Endothelial cell (in vitro differentiated cells): ENCODE measurements at places on chromosomes 13 and 19.

GRCh38 chr19:28039677-28040381 is 1173.1 kb downstream of the UQCRFS1 start:
- DNase-seq: no peak

GRCh38 chr13:109787135-109787954 is 962 bp upstream of the IRS2 start:
- DNase-seq: peak; percentile 40

DNA sequence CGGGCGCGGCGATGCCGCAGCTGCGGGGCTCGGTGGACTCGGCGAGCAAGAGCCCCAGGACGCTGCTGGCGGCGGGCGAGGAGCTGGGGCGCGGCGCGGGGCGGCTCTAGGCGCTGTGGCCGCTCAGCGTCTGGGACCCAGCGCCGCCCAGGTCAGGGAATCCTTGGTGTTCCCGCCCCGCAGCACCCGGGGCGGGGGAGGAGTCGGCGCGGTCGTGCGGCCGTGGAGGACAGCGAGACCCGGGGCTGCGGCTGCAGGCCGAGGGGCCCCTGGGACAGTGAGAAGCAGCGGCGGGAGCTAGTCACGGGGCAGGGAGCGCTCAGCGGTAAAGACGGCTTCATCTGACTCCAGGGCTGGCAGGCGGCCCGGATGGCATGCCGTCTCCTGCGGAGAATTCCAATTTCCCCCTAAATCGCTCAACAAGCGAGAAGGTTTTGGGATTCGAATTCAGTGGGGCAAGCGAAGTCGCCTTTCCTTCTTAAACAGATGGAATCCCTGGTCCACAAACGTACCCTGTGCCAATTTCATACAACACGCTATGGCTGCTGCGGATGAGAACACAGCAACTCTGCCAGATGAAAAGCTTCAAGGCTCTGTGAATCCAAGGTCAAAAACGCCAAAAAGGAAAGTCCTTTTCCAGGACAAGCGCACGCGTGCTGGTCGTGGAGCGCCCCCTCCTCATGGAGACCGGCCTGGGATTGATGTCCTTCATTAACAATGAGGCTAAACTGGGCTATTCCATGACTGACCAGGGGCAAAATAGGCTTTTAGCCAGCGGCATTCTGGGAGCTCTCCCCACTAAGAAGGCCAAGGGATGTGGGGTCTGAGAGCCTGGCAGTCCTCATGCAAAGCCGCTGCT is 4.2 kb upstream of the ZSCAN4 start:
- DNase-seq: peak; percentile 53

DNA sequence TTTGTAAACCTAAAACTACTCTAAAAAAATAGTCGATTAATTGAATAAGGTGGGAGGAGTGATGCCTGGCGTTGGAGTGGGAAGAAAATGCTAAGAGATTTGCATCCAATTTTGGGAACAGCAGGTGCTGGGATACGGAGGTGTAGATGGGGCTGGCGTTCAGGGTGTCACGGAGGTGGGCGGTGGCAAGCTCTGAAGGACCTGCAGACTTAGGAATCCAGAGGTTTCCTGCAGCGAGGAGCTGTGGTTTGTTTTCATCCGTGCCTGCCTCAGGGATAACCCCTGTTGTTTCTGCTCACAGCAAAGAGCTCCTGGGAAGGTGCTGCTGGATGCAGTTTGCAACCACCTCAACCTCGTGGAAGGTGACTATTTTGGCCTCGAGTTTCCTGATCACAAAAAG is 166.4 kb upstream of the RNF113B start:
- DNase-seq: no peak

DNA sequence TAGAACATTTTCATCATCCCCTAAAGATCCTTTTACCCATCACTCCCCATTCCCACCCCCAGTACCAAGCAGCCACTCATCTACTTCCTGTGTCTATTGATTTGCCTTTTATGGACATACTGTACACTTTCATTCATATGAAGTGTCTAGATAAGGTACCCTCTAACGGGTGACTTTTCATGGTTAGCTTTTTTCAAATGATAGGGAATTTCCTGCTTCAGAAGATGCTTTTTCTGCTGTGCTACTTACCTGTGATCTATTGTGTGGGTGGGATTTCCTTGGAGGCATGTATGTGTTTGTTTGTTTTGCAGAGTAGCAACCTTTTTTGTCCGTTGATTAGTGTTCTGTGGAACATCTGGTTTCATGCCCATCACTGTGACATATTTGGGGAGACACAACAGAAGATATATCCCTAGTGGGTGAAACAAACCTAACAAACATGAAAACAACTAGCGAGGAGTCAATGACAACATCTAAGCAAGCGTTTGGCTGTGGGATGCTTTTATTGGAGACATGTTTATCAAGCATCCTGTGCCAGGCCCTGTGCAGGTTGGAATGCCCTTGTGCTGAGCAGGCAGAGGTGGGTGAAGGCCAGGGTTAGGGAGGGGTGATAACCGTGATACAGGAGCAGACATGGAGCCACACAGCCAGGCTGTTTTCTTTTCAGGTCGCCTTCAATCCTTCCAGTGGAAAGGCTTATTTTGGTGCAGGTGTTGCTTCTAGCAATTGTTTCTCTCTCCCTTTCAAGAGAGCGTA is 17.6 kb downstream of the SPINT2 start:
- DNase-seq: no peak

GRCh38 chr13:80945328-80945727 is 604.4 kb upstream of the SPRY2 start:
- DNase-seq: peak; percentile 37

GRCh38 chr19:4891066-4891465 is 11.6 kb downstream of the ARRDC5 start:
- no peak for DNase-seq

DNA sequence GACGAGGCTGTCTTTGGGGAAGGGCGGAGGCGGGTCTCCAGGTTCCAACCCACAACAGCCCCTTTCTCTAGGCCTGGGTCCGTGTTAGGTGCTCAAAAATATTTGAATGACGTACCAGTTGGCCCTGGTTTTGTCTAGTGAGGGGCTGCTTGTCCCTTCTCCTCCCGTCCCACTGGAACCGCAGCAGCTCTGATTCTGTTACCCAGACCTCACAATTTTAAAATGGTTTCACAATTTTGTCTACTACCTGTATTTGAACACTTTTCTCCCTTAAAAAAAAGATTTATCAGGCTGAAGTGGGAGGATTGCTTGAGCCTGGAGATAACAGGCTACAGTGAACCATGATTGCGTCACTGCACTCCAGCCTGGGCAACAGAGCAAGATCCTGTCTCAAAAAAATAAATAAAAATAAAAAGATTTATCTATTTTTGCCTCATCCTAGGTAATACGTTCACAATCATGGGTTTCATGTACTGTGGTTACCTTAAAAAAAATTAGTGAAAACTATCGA is 1.3 kb upstream of the IRF2BP1 start:
- DNase-seq: no peak

DNA sequence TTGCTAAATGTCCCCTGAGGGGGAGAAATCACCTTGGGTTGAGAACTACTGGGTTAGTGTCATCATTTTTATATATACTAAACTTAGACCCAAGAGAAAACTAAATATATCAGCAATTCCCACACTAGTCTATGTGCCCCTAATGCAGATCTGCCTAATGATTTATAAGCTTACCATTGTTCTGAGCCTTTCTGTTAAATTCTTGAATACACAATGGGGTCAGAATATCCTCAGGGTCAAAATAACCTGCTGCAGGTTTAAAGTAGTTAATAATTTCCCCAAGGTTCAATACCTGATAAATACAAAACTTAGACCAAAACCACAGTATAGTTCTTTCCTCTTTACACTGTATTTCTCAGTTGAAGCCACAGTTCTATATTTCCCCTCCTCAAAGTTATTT is 4.6 kb downstream of the VWA8 start:
- DNase-seq: no peak

DNA sequence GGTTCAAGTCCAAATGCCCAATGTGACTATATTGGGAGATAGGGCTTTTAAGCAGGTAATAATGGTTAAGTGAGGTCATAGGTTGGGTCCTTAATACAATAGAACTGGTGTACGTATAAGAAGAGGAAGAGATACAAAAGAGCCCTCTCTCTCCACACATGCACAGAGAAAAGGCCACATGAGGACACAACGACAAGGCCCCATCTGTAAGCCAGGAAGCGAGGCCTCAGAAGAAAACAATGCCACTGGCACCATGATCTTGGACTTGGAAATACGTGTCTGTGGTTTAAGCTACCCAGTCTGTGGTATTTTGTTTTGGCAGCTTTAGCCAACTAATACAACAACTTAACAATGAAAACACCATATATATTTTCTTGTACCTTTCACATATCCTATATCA is 23.4 kb upstream of the RFC3 start:
- no peak for DNase-seq

DNA sequence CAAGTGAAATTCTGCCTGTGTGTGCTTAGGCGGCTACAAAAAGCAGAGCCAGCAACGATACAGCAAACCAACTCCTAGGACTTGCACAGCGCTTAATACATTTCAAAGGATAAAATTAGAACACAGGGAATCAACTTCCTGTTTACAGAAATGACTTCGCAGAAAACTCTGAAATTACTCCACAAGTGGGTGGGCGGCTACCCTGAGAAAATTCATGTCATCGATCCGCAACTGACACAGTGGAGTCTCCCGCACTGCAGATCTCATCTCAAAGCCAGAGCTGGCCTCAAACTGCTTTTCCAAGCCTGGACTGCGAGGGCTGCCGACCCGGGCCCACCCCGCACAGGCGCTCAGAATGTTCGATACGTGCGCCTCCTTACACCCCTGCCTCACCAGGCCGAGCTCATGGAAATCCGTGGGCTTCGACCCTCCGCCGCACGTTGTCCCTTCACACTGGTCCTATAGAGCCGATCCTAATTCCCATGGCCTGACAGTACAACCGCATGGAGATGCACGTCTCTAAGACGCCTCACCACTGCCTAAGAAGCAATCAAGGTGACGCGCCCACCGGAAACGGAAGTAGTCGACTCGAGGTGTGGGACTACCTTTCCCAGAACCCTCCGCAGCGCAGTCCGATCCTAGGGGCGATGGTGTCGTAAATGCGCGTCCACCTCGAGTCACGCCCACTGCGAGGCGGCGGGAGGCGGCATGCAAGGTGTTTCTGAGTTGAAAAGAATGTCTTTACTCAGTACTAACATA is at the start of gene ZNF229:
Gene ZNF229 (minus strand): TSS at position 557 of the 759 bp plus-strand sequence. CDS start 5,625 bp downstream, outside the sequence.
- DNase-seq: peak; percentile 67

GRCh38 chr13:32031025-32031814 is at the start of gene FRY:
FRY (plus strand) TSS chr13:32031774; CDS start chr13:32031796, 22 bp downstream.
- DNase-seq: peak; percentile 53

DNA sequence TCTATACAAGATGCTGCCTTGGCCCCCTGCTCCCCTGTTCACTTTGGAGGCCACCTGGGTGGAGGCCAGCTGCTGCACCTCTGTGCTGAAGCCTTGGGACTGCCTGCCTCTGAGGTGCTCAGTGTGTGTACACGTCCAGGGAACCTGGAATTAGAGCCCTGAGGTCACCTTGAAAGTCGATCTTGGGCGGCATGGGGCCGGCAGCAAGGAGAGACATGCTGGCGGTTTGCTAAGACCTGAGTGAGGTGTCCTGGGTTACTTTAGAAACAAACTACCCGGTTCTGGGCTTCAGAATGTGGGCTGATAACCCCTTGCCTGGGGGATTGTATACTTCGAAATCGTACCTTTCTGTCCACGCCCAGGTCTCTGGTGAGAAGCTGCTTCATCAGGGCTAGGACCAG is 25.5 kb downstream of the TSSK6 start:
- DNase-seq: no peak

GRCh38 chr19:35135389-35135909 is 590 bp upstream of the LGI4 start:
- DNase-seq: peak; percentile 85

DNA sequence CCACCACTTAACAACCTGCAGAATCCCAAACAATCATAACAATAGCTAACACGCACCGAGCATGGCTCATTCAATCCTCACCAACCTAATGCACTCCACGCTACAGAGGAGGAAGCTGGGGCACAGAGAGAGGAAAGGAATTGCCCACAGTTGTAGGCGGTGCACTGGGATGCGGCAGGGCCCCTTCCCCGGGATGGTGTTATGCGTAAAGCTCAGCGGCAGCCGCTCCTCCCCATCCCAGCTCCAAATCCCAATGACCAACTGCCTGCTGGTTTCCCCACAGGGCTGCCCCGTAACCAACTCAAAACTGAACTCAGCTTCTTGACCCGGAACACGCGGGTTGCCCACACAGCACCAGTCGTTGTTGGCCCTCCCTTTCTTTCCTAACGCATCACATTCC is 42.2 kb downstream of the SERP2 start:
- DNase-seq: no peak

- DNase-seq: no peak
Measured at GRCh38 chr13:113166681-113167080, 8.2 kb downstream of the PROZ start.
